ENCODE measurements at places on chromosomes 13 and 19. TPM values are rescaled to one million over a fixed set of nuclear protein-coding genes. Genes with fewer than 3 reads are reported as not detected.

The SSC5D gene
- 18.9 TPM for total RNA-seq

The GFY gene
- not detected for total RNA-seq

The ENOX1 gene
- total RNA-seq = 20.2 TPM

The VSTM1 gene
- total RNA-seq = not detected

The PTGER1 gene
- 0.54 TPM for total RNA-seq

The CEACAM19 gene
- 5.3 TPM for total RNA-seq

The SYT3 gene
- 0.66 TPM for total RNA-seq

All from sigmoid colon (tissue), 7 donors.